ENCODE measurements at places on chromosomes 4 and X. TPM values are rescaled to one million over a fixed set of nuclear protein-coding genes. Genes with fewer than 3 reads are reported as not detected.
A peak's percentile ranks its signal among the peaks of the same experiment; 100 is the strongest.

GLRA2 gene
- 0.26 TPM for polyA plus RNA-seq

CLCN4 gene
- 4.2 TPM for polyA plus RNA-seq

DNA sequence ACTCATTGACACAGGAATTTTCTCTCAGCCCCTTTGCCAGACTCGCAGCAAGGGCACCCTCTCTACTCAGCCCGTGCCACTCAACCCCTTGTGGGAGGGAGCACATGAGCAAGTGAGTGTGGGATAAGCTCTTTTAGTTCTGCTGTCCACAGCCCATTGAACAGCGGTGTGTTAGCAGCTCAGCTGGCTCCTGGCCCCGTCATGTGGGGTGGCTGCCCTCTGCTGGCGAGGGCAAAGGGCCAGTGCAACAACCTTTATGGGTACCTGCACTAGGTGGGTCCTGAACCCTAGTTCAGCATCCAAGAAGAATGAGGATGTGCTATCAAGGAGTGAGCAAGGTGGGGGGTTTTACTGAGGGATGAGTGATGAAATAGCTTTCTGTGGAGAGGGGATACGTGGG lies 85.0 kb upstream of the ZNF81 start:
- DNase-seq: no peak

DNA sequence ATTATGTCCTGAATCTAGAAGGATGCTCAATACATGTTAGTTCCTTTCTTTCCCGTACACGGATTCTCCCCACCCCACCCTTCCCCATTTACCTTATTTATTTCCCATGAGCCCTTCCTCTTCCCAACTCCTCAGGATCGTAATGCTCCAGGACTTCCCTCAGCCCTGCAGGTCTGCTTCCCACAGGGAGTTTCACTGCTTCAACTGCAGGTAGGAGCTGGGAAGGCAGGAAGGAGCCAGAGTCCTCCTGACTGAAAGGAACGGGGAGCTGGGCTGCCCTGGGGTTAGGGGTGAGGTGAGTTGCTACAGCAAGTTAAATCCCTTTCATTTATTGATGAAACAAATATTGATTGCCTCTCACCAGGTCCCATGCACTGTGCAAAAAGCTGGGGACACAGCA lies 33.2 kb downstream of the SAT1 start:
- DNase-seq: no peak

- DNase-seq: no peak
Observed at GRCh38 chrX:46727441-46727840, 31.5 kb downstream of the SLC9A7 start.

GRCh38 chrX:55120761-55121358 lies 32.0 kb downstream of the PAGE2 start:
- DNase-seq: no peak

GRCh38 chrX:39480963-39481362 lies 616.8 kb downstream of the BCOR start:
- no peak for DNase-seq

DNA sequence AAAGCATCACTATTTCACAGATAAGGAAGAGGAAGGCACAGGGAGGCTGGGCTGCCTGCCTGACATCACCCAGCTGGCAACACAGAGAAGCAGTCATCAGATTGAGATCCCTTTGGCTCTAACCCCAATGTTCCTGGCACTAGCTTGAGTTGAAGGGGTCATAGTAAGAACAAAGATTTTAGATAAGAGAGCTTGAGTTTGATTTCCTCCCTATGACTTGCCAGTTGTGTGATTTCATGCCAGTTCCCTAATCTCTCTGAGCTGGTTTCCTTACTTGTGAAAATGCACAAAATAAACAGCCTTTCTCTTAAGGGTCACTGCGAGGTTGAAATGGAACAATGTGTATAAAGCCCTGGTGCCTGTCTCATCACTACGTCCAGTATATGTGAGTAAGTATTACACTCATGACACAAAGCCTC lies 475.4 kb upstream of the HS3ST1 start:
- peak; percentile 29 for DNase-seq

GRCh38 chr4:85489273-85489981 lies 14.5 kb downstream of the ARHGAP24 start:
- DNase-seq: no peak

GRCh38 chrX:19350941-19351384 lies 7.2 kb downstream of the PDHA1 start:
- DNase-seq: no peak

All from renal pelvis (tissue), 12 donors.